ENCODE measurements at places on chromosomes 3 and 15.

- no peak for DNase-seq
Observed at GRCh38 chr3:120512655-120513054, 61.9 kb upstream of the FSTL1 start.

DNA sequence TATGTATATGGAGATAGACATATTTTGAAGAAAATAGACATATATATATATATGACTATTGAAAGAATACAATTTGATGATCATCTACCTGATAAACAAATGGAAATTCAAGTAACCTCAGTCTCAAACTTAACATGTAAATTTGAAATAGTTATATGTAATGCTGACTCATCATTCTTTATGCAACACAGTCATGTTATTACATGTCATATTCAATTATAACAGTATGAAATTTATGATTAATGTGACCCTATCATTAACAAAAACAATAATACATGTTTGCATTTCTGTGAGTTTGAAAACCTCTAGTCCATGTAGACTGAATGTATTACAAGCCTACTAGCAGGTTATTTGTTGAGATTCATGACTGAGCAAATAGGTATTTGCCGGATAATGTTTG is 204.1 kb downstream of the CADM2 start:
- DNase-seq: no peak

- DNase-seq: no peak
Observed at GRCh38 chr3:111650378-111651275, 55.5 kb upstream of the ZBED2 start.

GRCh38 chr15:66603301-66604179 is 37.7 kb upstream of the LCTL start:
- no peak for DNase-seq

- DNase-seq: no peak
Observed at GRCh38 chr3:106299300-106300098, 430.7 kb upstream of the CBLB start.

DNA sequence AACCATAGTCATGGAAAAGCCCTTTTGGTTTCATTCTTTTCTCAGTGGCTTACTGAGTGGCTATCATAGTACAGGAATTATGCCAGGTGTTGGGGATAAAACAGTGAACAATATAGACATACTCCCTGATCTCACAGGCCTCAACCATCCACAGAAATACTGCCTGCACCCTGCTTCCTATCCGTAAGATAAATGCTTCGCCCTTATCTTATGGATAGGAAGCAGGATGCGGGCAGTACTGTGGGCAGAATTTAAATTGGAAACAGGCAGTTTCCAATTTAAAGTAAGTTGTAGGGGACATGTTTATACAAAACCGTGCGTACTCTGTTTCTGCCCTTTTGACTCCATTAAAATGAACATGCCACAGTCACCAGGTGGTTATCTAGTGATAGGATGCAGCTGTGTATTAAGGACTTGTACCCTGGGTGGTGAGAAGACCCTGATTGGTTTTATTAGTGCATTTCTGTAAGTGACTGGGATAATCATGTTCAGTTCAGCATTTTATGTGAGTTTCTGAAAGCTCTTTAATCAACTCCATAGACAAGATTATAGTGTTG is 141.8 kb upstream of the BHLHE40 start:
- no peak for DNase-seq

DNA sequence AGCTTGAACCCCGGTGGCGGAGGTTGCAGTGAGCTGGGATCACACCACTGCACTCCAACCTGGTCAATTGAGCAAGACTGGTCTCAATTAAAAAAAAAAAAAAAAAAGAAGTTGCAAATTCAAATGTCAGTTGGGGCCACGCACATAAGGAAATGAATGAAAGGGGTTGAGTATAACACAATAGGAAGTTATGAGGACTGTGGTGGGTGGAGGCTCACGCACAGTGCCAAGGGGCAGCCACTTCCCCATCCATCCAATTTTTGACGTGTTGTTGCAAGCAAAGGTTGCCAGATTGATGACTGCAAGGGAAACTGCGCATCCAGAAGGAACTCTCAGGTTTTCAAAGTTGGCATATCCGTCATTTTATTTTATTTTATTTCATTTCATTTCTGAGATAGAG is 532.2 kb downstream of the NTRK3 start:
- no peak for DNase-seq

GRCh38 chr15:68674975-68675374 is 96.2 kb downstream of the CORO2B start:
- no peak for DNase-seq
